ENCODE measurements at places on chromosomes 2 and 18.

- peak; percentile 16 for DNase-seq
These were observed 583 bp downstream of the HIBCH start for GRCh38 chr2:190318931-190319554.

GRCh38 chr2:159867567-159868361, 69.8 kb upstream of the CD302 start:
- DNase-seq, result no peak

GRCh38 chr2:28163028-28163427, 229.6 kb upstream of the FOSL2 start:
- no peak for DNase-seq

DNA sequence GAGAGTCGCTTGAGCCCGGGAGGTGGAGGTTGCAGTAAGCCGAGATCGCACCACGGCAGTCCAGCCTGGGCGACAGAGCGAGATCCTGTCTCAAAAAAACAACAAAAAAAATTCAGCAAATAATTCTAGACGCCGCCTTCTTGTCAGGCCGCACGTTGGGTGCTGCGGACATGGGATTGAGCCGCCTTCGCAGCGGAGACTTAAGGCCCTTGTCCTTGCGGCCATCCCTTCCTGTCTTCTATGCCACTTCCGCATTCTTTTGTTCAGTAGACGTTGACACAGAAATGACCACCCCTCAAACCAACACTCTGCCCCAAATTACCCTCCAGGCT, 15.8 kb downstream of the PTPN18 start:
- no peak for DNase-seq

- no peak for DNase-seq
These were observed 61.6 kb downstream of the WDR7 start for GRCh38 chr18:56712761-56713160.

- no peak for DNase-seq
These were observed 206.6 kb downstream of the NCK2 start for GRCh38 chr2:105951384-105951694.

DNA sequence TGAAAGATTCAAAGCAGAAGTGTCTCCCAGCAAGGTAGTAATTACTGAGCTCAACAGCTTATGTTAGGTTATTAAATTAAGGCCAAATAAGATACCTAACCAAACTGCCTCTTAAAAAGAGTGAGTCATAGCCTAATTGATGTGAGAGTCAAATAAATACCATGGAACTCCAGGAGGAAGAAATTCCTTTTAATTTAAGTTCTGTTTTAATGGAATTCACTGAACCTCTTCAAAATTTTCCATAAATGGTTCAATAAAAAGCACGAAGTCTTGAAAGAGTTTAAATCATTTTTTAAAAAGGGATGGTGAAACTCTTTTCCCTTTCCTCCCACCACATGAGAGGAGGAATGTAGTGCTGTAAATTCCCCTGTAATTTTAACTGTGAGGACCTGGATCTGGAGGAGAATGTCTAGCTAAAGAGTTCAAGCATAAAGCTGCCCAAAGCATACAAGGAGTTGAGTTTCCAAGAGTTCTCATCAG, 180.8 kb upstream of the MMADHC start:
- DNase-seq, result no peak

GRCh38 chr2:178223806-178224205, 29.5 kb downstream of the OSBPL6 start:
- no peak for DNase-seq

DNA sequence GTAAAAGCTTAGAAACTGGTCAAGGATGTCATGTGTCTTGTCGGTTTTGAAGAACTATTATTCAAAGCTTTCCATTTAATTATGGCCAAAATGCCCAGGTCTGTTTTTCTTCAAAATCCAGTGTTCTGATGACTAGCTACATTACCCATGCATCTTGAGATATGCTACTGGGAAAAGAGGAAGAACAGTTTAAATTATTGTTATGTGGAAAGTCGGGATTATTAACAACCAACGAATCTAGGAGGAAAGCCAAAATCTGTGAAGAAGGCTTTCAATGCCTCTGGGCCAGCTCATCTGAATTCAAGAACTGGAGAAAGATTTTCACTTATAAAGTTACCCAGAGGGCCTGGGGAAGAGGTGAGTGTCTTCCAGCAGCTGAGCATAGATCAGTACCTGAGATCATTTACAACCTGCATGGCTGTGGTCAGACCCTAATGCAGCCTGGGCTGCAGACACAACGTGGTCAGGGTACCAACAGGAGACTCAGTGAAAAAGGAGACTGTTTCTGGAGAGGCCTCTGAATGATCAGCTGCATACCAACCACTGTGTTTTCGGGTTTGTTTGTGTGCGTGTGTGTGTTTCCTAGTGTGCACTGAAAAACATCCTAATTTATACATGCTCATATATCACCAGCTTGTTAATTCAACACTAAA, 308.5 kb downstream of the NRXN1 start:
- DNase-seq, result no peak

DNA sequence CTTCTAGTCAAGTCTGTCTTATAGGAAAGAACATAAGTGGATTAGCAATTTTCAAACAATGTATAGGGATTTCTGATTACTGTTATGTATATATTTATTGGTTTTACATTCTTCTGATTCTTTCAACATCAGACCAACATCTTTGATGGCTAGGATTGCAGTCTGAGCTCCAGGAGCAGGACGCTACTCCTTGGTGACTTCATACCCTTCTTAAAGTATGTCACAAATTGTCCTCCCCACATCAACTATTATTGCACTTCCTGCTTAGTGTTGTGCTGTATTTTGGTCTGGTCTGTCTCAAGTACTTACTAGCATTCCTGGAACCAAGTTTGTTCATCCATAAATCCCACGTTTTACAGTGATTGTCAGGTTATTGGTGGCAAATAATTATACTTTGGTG, 49.0 kb downstream of the MAP2 start:
- no peak for DNase-seq

- no peak for DNase-seq
These were observed 77.8 kb downstream of the RAPGEF4 start for GRCh38 chr2:172813314-172813888.

DNA sequence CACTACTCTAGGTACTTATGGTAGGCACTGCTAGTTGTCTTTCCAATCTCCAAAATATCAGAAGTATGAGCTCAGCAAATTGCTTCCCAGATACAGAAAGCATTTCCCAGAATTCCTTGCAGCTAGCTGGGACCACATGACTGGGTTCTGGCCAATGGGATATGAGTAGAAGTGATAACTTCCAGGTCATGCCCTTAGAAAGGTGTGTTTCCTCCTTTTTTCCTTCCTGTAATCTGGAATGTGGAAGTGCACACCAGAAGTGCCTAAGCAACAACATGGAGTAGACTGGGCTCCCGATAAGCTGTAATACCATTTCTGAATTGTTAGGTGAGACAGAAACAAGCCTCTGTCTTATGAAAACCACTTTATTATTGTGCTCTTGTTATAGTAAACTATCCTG, 279.8 kb downstream of the ZNF385B start:
- no peak for DNase-seq

- no peak for DNase-seq
These were observed 514.0 kb downstream of the GALR1 start for GRCh38 chr18:77763530-77764145.

- DNase-seq, result no peak
These were observed 69.2 kb downstream of the EHBP1 start for GRCh38 chr2:62774555-62775366.

DNA sequence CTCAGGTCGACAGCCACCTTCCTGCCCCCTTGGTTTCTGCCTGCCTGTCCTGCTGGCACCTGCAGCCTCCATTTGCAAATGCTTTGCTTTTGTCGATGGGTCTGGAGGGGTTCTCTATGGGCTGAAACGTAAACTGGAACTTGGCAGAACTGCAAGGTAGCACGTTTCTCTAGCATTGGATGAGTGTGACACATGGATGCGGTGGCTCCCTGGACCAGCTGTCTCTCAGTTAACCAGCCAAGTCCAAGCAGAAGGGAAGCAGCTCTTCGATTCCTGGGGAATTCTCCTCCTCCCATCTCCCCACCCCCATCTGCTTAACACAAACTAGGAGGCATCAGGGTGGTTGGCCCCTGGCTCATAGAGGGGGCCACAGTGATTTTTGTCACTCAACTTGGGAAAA, 57.3 kb downstream of the ITGB1BP1 start:
- DNase-seq, result no peak

DNA sequence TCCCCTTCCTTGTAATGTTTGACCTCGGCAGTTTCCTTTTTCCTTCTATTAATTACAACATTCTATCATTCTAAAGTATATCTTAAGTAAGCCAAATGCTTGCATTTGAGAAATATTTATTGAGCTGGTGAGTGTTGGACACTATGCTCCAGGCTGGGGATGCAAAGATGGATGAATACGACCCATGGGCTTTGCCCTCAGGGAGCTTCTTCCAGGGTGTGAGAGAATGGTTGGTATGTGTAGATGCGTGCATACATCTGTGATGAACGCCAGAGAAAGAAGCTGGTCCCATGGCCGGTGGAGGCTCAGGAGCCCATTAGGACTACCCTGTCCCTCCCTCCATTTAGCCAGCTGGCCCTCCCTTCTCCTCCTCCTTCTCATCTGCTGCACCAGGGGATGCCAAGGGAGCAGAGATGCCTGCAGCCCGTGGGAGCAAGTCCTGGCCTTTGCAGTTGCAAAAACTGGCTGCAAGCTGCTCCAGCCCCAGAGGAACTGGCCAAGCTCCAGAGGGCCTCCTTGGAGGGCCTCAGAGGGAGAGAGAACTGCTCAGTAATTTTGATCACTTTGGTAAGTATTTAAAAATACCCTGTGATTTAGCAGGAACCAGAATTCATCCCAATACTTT, 65.7 kb upstream of the FOSL2 start:
- DNase-seq, result no peak

DNA sequence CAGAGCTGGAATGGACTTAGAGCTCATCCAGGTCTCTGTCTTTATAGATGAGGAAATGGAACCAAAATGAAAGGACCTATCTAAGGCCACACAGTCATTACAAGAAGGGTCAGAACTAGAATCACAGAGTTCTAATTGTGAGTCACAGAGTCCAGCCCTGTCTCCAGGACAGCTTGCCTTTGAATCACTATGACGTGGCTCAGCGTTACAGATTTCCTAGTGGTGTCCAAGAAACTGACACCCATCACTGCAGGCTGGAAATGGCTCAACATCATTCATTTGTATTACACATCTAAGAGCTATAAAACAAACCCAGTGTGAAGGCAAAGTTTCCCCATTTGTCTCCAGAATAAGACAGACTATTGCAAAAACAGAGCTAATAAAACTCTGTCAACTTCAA, 164.3 kb upstream of the SIX2 start:
- DNase-seq, result no peak

DNA sequence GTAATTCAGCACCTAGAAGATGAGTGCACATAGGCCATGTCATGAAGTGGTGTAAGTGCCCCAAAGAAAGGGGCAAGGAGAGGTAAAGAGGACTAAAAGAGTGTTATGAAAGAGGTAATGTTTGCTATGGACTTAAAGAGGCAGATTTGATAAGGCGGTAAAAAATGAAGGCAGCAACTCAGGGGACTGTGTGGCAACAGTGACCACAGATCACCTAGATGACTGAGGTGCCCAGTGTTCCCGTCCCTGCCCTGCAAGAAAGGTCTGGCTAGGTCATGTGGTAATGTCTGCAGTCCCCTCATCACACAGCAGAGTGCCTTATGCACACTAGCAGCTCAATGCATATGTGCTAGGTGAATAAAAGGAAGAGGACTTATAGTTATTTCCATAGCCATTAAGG, 356.8 kb downstream of the LRRTM1 start:
- DNase-seq, result no peak
